Dermis blood vessel endothelial cell (primary cell): ENCODE measurements at places on chromosomes 6 and 20. TPM values are rescaled to one million over a fixed set of nuclear protein-coding genes. Genes with fewer than 3 reads are reported as not detected.

DNA sequence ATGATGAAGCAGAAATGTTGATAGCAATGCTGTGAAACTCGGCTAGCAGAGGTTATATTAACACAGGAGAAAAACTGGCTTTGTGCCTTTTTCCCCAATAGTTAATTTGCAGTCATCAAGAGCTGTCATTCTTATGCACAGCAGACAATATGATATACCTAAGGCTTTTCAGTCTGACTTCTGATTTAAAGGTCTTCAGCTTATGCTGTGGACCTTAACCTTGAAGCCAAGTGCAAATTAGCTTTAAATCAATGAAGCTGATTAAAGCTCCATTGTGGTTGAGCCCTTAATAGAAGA lies 171.6 kb upstream of the ID4 start:
- no peak for DNase-seq

- DNase-seq: no peak
These were observed 130.7 kb downstream of the DLL1 start for GRCh38 chr6:170160031-170160627.

GRCh38 chr6:75145211-75145610 lies 60.6 kb downstream of the COL12A1 start:
- no peak for DNase-seq

- DNase-seq: no peak
These were observed 16.6 kb upstream of the ZNF831 start for GRCh38 chr20:59146780-59147565.

GRCh38 chr6:33391922-33392594 lies 435 bp downstream of the KIFC1 start:
- peak; percentile 43 for DNase-seq

DNA sequence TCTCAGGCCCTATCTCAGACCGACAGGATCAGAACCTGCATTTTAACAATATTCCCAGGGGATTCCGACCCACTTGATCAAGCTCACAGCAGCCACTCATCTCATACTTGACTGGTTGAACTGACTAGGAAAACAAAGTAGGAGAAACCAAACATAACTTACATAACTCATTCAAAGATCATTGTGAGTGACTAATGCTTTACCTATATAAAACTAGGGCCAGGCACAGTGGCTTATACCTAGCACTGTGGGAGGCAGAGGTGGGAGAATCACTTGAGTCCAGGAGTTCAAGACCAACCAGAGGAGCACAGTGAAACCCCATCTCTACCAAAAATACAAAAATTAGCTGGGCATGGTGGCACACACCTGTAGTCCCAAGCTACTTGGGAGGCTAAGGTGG lies 251.0 kb downstream of the ATXN1 start:
- no peak for DNase-seq

DNA sequence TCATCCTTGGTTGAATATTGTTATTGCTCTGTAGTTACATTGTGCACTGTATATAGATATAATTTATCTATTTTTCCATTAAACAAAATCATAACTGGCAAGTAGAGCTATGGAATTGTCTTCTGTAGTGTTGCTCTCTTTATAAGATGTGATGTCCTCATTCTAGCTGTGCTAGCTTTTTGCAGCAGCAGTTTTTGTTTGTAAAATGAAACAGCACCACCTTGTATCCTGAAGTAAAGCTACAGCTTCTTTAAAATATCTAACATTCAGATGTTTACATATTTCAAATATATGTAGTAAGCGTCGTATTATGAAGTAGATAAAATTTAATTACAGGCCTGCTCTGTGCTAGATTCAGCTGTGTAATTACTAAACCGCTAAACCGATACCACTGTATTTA lies 328.8 kb upstream of the MANEA start:
- no peak for DNase-seq

GRCh38 chr6:82270881-82271635 lies 23.5 kb upstream of the IBTK start:
- peak; percentile 48 for DNase-seq

DNA sequence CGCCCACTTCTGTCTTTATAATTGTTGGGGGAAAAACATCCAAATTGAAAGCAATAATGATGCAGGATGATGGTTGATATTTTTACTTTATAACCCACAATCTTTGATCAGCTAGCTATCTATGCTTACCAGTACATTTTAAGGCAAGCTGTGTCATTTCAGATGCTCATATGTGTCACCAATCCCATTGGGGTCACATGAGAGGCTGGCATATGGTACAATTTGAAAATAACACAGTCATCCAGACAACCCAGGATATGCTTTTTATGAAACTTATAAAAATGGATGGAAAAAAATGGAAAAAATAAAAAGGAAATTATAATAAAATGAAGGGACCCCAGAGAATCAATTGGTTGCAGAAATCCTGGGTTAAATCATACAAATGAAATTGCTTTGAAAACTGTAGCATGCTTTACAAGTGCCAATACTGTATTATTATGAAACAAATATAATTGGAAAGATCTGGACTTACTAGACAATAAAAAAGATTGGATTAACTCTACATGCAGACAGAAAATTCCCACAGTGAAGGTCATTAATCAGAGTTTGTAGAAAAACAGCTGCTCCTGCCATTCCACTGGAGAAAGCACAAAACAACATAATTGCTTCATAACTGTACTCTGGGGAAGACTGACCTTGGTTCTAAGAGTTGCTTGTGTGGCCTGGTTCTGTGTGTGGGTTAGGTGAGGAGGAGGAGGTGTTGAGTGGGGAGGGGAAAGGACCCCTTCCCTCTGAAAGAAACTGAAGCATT lies 13.3 kb upstream of the PRIM2 start:
- no peak for DNase-seq

GRCh38 chr20:21006611-21007010 lies 99.5 kb downstream of the LINC00237 start:
- no peak for DNase-seq

GRCh38 chr6:8113131-8113654 lies 10.8 kb upstream of the EEF1E1 start:
- DNase-seq: no peak

DNA sequence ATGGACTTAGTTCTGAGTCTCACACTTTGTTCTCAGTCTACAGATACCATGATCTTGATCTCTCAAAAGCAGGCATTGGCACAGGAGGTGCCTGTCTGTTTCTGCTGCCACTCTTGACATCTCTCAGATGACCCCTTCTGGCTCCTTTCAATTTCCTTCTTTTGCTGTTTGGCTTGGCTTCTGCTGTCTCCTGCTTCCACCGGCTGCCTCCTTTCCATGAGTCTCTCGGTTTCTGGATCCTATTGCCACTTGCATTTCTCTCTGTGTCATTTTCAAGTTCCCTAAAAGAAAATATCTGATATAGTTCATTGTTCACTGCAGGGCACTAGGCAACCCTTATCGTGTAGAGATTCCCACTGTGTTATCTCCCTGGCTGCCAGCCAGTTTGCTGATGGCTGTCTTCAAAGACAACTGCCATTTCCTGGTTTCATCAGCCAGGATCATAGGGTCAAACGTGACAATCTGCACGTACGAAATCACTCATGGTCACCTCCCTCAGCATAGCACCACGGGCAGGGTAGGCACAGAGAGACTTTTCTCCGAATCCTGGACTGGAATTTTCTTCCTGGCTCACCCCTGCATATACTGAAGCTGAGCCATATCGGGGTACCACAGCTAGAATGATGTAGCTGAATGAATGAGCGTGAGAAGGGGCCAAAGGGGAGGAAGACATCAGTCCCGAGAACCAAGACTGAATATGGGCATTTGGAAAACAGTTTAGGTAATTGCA lies 144.6 kb upstream of the TMEM170B start:
- DNase-seq: peak; percentile 68

DNA sequence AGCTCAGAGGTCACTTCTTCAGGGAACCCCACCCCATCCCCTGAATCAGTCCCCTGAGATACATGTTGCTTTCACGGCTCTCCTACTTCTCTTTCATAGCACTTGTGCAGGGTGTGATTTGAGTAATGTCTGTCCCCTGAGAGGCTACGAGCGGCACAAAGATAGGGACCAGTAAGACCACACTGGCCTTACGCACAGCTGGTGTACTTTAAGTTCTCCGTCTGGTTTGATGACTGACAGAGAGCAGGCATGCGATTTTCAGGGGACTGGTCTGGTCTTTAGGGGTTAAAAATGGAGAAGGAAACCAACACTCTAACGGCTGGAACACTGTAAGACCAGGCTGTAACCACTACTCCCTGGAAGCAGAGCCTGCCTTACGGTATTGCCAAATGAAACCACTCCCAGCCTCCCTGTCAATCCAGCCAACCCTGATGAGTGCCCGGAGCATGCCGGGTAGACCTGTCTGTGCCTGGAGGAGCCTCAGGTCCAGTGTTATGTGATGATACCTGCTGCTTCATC lies 47.1 kb downstream of the ELMO2 start:
- DNase-seq: no peak

GRCh38 chr6:56849896-56850295 lies 105.0 kb upstream of the BEND6 start:
- peak; percentile 21 for DNase-seq

DNA sequence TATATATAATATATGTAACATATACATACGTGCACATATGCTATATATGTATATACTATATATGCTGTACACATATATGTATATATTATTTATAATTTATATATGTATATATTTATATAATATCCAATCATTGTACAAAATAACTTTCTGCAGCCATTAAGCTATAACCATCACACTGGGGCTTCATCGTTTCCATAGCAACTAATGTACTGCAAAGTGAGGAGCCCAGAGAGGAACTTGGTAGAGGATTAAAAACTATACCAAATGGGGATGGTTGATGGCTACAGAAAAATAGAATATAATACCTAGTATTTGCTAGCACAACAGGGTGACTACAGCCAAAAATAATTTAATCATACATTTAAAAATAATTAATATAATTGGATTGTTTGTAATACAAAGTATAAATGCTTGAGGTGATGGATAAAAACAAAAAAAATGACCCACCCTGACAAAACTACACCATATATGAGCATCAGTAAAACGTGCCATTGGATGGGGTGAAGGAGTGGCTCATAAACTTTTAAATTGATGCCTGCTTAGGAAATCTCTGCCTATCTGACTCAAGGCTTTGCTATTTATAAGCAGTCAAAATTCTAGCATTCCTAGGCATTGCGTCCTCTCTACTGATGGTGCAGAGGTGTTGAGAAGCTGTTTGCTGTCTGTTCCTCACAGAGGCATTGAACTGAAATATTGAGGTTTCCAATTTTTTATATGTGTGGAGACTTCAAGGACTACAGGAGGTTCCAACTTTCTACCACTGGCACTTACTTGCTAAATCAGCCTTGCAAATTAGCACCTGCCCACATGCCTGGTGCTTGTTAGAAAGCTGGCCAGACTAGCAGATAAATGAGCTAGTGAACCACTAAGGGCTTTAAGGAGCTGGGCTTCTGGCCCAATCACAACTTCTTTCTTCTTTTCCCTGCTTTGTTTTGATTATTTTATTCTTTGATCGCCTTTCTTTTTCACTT lies 190.1 kb downstream of the SCP2D1 start:
- no peak for DNase-seq

DNA sequence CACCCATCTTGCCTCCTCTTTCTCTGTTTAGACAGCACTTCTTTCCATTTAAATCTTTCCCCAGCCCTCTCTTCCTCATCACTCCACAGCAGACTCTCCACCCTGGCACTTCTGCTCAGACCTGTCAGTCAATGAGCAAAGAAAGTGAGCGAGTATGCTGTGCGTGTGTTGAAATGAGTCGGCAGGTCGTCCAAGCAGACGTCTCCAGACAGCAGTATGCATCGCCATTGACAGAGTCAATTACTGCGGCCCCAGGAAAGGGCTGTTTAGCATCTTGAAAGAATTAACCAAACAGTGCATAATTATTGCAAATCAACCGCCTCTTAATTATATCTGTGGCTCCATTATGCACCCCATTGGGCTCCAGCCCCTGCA lies 54.8 kb upstream of the KCNG1 start:
- DNase-seq: no peak

Gene DEFB118
- not detected in 2 replicates for total RNA-seq

Gene NRN1
- total RNA-seq: 43.4 and 56.3 TPM in 2 replicates

Gene ESF1
- 14.0 and 14.3 TPM in 2 replicates for total RNA-seq

Gene BIRC7
- total RNA-seq: not detected in 2 replicates

Gene CPNE5
- 12.9 and 14.0 TPM in 2 replicates for total RNA-seq

Gene IRAK1BP1
- total RNA-seq: 2.7 and 3.3 TPM in 2 replicates

Gene PRDM13
- not detected in 2 replicates for total RNA-seq

Gene BCAS1
- total RNA-seq: not detected in 2 replicates
